ENCODE measurements at places on chromosomes 2 and 18.

DNA sequence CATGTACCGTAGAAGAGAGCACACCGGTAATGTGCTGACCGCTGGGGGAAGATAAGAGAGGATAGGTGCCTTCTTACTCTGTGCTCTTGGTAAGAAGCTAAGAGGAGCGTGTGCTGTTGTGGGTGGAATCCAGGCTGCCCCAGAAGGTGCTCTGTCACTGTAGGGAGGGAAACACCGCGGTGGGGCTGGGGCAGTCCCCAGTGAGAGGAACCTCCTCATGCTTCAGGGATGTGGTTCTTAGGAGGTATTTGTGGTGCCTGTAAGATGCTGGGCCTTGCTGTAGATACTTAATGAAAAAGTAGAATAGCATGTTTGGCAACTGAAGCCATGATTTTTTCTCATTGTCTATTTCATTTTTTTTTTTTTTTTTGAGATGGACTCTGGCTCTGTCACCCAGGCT is 1.1 kb downstream of the COLEC11 start:
- no peak for DNase-seq

DNA sequence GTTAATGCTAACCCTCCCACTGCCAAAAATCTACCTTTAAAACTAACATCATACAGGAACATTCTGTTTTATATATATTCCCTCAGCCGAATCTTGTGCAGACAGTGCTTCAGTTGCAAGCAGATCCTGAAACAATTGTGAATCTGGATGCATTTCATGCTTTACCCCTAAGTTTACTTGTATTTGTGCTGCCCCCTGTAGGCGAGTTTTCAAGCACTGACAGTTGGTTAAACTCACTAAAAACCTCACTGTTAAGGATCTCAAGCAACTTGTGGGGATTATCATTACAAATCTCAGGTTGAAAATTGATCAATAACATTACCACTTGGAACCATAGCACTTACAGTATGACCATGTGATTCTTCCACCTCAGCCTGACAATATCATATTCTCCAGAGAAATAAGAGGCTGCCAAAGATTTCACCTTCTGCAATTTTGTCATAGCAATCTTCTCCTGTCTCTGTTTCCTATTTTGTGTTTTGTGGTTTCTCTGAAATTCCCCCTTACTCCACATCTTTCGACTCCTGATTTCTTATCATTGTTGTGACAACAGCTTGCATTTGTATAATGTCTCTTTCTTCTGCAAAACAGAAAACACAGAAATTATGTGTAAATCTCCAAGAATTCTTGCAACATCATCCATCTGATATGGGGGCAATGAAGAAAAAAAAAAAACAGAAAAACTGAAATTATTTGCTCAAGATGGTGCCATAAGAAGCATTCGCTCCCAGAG is 354.6 kb upstream of the SETBP1 start:
- DNase-seq, result peak; percentile 34

DNA sequence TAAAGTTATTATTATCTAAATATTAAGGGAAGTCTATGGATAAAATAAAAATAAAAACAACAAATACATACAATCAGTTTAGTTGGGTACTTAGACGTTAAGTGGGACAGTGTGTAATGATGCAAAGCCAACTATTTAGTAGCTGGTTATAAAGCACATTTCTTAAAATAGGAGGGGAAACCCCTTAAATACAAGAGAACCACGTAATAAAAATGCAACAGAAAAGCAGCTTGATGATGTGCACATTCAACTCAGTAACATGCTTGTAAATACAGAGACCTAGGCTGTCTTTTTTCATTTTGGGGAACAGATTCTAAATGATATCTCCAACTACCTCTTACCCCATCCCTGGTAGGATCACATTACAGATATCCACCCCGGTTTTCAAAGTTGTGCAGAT is 134.3 kb upstream of the AQP4 start:
- DNase-seq, result no peak

GRCh38 chr2:223873672-223874071 is 36.3 kb upstream of the AP1S3 start:
- DNase-seq, result no peak

DNA sequence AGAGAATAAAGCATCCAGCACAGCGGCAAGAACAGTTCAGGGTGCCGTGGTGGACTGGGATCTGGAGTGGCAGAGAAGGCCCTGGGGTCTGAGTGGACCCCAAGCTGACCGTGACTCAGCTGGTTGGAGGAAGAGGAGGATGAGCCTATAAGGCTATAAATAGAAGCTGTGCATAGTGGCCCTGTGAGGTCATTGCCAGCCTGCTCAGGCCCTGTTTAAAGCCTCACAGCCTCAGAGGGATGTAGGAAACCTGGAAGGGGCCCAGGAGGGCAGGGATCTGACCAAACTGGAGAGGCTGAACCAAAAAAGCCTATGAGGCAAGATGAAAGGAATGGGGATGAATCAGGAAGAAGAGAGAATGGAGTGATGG is 11.3 kb upstream of the DES start:
- no peak for DNase-seq

DNA sequence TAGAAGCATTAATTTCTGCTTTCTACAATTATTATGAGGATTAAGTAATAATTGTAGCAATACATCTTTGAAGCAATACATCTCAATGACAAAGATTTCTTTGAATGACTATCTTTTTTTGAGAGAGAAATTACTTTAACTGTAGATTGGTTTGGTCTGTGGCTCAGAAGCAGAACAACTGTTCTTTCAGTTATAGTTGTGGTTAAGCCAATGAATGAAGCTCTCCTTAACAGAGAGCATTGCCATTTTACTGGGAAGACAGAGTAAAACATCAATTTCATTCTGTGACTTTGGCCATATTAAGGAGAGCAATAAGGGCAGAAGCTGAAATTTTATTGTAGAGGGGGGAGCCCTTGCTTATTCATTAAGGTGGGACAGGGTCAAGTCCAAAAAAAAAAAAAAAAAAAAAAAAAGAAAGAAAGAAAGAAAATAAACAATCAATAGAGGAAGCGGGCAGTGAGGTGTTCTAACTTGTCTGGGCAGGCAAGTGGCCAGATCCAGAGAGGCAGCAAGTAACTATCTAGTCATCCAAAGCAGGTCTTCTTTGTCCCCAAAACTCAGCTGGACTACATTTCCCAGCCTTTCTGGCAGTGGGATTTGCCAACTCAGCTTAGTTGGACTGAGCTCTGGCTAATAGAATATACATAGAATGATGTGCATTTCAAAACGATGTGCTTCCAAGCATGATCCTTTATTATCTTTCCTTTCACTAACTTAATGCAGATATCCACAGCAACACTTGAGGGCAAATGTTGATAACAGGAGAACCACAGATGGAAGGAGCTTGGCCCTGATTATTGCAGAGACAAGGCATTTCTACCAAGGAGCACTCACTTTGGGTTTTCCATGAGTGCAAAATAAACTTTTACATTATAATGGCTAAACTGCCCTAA is 462.7 kb upstream of the CDH20 start:
- no peak for DNase-seq

- DNase-seq, result no peak
These were observed 61.4 kb upstream of the SLC14A2 start for GRCh38 chr18:45553723-45554388.

GRCh38 chr2:86204458-86204857 is 5.2 kb downstream of the MRPL35 start:
- DNase-seq, result no peak

DNA sequence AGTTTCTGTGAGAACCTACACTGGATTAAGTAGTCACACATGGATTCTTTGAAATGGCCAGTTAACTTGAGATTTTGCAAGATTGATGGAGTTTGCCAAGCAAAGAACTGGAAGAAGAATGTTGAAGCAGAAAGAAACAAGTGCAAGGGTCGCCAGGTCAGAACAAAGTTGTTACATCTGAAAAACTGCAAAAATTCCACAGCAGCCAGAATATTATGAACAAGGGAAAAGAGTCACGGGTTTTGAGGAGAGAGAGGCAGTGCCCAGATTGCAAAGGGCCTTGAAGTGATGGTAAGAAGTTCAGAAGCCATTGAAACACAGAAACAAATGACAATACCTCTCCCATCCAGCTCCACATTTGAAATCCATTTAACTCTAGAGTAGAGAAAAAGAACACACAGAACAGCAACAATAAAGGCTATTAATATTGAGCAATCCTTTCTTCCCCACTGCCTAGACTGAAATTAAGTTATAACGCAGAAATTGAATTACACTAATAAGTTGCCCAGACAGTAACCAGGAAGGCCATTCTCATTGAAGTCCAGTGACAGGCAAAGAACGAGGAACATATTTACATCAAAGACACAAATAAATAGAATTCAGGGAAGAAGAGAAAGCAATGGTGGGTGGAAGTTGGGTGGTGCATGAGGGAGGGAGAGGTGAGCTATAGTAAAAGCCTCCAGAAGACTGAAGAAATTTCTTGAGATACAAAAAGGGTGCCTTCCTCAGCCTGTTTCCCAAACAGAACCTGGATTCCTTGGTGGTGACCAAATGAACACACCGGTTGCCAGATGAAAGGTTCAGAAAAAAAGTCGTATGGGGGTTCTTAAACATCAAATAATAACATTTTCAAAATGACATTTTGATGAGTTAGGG is 80.6 kb downstream of the ARHGAP15 start:
- DNase-seq, result no peak

- DNase-seq, result no peak
These were observed 37.2 kb downstream of the FAM98A start for GRCh38 chr2:33561872-33562271.
